ENCODE measurements at places on chromosomes 5 and 9.
A peak's percentile ranks its signal among the peaks of the same experiment; 100 is the strongest.

- H3K4me1 ChIP-seq = peaks cover 3% of the 10 kb centered on the region
- no peak overlapping the region for H3K4me3 ChIP-seq
- no peaks in the 10 kb centered on the region for H3K36me3 ChIP-seq
These were observed 48.2 kb downstream of the FAM240B start for GRCh38 chr9:38671748-38672147.

- DNase-seq = no peak
- H3K27ac ChIP-seq = peak overlapping the region; percentile 93
- H3K4me1 ChIP-seq = peaks cover 59% of the 10 kb centered on the region
- H3K36me3 ChIP-seq = no peaks in the 10 kb centered on the region
- H3K27me3 ChIP-seq = no peaks in the 10 kb centered on the region
These were observed 1.9 kb downstream of the STOM start for GRCh38 chr9:121368138-121368522.

GRCh38 chr5:123598028-123598689 is 86.2 kb downstream of the CSNK1G3 start:
- no peak overlapping the region for H3K4me3 ChIP-seq
- no peaks in the 10 kb centered on the region for H3K36me3 ChIP-seq
- H3K27me3 ChIP-seq = no peaks in the 10 kb centered on the region
- no peak for DNase-seq
- H3K27ac ChIP-seq = no peak overlapping the region

DNA sequence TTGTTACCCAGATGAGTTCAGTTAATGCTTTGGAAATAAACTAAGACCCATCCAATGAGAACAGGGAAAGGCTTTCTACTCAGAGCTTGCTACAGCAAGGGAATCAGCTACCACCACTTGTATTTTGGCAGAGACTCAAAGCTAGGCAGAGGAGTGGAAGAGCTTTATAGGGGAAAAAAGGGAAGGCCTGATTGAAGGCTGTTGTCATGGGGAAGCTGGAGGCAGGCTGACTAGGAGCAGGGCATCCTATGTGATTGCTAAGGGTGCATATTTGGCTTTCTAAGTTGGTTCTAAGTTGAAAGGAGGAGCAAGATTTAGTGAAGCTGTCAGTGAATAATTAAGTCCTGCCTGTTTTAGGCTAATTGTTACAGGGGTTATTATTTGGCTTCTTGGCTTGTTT is 115.5 kb downstream of the PTTG1 start:
- H3K27me3 ChIP-seq = no peaks in the 10 kb centered on the region
- no peak overlapping the region for H3K4me3 ChIP-seq
- DNase-seq = no peak
- no peak overlapping the region for H3K27ac ChIP-seq

DNA sequence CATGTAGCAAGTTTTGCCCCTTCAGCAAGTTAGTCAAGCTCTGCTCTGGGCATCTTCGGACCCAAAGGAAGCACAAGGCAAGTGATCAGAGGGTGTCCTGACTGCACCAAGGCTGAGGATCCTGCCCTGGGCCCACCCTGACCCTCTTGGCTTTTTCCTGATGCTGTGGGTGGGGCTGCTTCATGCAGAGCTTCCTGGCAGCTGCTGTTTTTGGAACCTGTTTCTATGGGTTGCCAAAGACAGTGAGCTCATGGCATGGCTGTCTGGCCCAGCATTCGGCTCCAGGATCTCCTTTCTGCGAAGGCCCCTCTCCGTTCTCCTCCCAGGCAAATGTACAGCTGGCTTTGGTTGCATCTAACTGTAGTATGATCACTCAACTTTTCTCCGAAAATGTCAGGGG is 497.9 kb downstream of the ARHGEF28 start:
- H3K36me3 ChIP-seq = no peaks in the 10 kb centered on the region
- peaks cover 58% of the 10 kb centered on the region for H3K4me1 ChIP-seq
- no peaks in the 10 kb centered on the region for H3K27me3 ChIP-seq

- H3K27me3 ChIP-seq = no peaks in the 10 kb centered on the region
- no peak overlapping the region for H3K27ac ChIP-seq
- H3K4me1 ChIP-seq = no peaks in the 10 kb centered on the region
These were observed 186.8 kb downstream of the SEMA5A start for GRCh38 chr5:9358961-9359685.

DNA sequence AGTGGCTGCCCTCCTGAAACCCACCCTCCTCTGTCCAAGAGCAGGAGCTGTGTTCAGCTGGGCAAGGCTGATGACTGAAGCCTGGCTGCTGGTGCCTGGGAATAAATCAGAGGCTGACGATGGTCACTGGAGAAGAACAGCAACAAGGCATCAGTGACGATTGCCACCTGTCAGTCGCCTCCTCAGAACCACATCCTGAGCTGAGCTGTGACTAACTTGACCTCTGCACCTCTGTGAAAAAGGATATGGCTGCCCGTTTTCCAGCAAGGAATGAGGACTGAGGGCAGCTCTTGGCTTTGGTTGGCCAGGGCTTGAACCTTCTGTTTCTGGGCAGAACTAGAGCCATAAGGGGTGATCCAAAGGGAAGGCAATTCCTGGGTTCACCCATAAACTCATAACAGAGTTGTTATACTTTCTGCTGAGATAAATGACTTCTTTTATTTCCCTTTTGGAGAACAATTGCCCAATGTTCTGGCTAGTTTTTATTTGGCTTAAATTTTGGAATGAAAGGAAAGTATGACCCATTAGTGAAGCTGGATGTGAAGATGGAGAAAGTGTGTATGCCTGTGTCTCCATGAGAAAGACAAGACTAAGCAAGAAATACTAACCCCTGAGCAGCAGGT is 40.1 kb downstream of the TRIP13 start:
- H3K4me1 ChIP-seq = no peaks in the 10 kb centered on the region
- H3K36me3 ChIP-seq = no peaks in the 10 kb centered on the region
- no peak overlapping the region for H3K27ac ChIP-seq
- H3K4me3 ChIP-seq = no peak overlapping the region
- DNase-seq = no peak

All from endothelial cell of umbilical vein (primary cell).